ENCODE measurements at places on chromosomes 13 and 19.
A peak's percentile ranks its signal among the peaks of the same experiment; 100 is the strongest.

DNA sequence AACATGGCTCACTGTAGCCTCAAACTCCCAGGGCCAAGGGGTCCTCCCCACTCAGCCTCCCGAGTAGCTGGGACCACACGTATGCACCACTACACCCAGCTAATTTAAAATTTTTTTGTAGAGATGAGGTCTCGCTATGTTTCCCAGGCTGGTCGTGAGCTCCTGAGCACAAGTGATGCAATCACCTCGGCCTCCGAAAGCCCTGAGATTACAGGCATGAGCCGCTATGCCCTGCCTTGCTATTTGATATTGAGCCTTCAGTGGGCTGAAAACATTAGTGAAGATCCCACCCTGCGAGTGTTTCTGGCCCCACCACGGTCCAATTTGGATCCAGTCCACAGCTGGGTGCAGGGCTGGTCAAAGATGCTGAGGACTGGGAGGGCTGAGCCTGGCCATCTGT, 65.9 kb downstream of the TRPM4 start:
- DNase-seq, result no peak

- DNase-seq, result peak; percentile 91
Observed at GRCh38 chr19:42176990-42177685, 40.3 kb downstream of the DEDD2 start.

GRCh38 chr19:33683881-33684537, 62.3 kb downstream of the CHST8 start:
- no peak for DNase-seq

- DNase-seq, result no peak
Observed at GRCh38 chr13:98312606-98313005, 135.5 kb upstream of the RNF113B start.

DNA sequence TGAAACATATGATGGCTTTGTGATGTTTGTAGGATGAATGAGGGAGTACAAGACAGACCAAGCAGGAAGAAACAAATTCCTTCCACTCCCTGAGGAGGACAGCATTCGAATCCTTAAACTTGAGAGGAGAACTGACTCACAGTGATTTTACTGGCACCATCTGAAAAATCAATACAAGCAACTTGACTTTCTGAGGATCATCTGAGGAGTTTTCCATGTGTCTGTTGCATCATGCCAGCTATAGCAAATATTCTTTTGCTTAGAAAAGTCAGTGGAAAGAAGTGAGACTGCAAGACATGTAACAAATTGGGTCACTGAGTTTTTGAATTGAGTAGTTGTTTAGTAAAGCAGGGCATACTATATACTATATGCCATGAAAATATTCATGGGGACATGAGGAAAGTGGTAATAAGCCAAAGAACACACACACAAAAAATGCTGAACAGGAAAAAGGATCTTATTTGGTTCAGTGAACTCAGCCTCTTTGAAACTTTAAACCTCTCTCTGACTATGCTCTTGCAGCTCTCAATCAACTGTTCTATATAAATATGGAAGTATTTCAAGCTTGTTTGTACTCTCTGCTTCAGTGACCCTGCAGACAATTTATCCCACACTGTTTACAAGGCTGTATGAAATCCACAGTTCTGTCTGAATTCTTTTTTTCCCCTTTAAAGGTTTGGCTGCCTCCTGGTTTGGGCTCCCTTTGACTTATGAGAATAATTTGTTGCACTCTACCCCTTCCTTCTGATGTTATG, 35.5 kb downstream of the SERTM1 start:
- no peak for DNase-seq

DNA sequence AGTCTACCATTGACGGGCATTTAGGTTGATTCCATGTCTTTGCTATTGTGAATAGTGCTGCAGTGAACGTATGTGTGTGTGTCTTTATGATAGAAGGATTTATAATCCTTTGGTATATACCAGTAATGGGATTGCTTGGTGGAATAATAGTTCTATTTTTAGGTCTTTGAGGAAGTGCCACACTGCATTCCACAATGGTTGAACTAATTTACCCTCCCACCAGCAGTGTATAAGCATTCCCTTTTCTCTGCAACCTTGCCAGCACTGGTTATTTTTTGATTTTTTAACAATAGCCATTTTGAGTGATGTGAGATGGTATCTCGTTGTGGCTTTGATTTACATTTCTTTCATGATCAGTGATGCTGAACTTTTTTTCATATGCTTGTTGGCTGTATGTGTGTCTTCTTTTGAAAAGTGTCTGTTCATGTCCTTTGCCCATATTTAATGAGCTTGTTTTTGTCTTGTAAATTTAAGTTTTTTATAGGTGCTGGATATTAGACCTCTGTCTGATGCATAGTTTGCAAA, 37.5 kb downstream of the RFC3 start:
- DNase-seq, result no peak

- no peak for DNase-seq
Observed at GRCh38 chr19:43468354-43469159, 3.1 kb upstream of the LYPD3 start.

GRCh38 chr19:46387713-46388130, 25.6 kb downstream of the CCDC8 start:
- DNase-seq, result no peak

GRCh38 chr13:43880926-43881325, 1.2 kb downstream of the LACC1 start:
- no peak for DNase-seq

DNA sequence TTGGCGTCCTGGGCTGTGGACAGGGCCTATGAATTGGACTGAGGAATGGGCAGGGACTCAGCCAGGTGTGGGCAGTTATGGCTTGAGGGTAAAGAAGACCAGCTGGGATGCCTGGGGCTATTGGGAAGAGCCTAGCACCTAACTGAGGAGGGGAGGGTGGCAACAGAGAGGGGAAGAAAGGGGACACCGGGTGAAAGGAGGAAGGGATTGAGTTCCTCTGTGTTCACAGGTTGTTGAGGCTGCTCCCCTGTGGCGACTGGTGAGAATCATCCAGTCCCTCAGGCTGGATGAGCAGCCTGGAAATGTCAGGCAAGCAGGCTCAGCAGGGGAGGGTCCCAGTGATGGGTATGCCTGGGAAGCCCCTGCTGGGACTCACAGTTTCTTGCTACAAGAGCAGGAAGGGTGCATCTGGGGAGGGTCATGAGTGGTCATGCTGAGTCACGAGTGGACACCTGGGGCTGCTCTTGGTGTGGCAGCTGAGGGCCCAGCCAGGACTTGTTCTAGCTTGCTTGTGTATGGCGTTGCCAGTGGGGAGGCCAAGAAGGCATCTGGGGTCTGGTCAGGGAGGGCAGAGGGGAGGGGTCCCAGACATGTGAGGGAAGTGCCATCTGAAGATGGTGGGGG, 1.4 kb downstream of the ZNF324 start:
- no peak for DNase-seq

- no peak for DNase-seq
Observed at GRCh38 chr19:18141031-18141430, 11.9 kb upstream of the PIK3R2 start.

GRCh38 chr13:64877176-64877575, 2353.0 kb downstream of the PCDH9 start:
- DNase-seq, result no peak

DNA sequence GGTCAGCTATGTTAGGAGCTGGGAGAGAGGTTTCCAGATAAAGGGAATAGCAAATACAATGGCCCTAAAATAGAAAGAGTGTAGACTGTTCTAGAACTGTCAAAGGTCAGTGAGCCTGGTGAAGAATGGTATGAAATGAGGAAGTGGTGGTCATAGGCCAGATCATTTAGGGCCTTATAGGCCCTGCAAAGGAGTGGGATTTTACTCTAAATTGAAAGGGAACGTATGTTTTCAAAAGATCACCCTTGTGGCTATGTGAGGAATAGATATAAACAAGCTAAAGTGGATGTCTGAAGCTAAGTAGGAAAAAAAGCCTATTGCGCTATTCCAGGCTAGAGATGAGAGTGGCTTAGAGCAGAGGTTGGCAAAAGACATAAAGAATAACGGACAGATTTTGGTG, 70.7 kb upstream of the TDRD3 start:
- no peak for DNase-seq

DNA sequence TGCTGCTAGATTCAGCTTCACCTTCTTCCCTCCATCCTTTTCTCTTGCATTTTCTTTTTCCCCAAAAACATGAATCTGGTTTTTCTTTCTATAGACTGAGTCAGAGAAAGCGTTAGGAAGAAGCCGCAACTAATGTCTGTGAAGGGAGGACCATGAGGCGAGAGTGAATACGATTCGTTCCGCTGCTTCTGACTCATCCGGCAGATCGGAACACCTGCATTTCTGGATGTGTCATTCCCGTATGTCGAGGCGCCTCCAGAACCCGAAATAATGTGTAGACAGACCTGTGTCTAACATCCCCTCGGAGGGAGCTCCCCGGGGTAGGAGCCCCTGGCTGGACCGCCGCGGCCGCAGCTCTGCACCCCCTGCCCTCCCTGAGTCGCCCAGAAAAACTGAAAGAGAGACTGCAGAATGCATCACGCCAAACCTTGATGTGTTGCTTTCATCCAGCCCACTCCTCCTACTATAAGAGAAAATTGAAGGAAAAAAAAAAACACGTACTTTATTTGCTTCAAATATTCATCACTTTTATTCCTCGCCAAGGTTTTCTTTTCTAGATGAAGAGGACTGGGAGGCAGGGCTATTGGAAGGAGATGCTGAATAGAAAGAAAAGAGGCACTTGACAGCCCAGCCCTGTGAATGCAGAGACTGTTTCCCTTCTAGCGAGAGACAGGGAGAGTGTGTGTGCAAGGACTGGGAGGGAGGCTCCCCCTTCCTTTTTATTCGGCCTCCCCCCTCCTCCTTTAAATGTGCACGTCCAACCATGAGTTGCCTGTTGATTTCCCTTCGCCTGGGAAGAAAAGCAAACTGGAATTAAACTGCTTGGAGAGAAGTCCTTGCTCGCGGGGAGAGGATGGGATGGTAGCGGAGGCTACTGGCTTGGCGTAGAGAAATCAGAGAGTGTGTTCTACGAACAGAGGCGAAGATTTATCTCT, 616 bp upstream of the PCDH17 start:
- no peak for DNase-seq

DNA sequence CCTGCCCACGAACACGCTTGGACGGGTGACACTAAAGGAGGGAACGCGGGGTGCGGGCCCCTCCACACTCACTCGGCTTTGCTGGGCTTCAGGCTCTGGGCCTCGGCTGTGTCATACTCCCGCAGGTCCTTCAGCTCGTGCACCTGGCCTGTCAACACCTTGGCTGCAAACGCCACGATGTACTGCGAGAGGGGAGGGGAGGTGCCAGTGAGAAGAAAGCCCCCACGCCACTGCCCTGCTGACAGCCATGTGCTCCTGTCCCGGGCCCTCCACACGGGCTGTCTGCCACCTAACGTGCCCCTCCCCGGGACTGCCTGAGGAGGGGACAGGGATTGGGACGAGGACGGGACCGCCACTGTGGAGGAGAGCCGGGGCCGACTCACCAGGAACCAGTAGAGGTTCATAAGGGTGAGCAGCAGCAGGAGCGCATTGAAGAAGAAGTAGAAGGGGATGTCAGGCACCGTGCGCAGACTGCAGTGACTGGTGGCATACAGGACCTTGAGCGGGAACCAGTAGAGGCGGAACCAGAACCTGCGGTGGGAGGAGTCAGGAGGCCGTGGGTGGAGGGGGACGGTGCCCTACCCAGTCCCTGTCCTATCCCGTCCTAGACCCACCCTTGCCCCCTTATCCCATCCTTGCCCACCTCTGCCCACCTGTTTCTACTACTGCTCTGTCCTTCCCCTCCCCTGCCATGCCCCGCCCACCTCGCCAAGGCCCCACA, 16.9 kb downstream of the CERS1 start:
- DNase-seq, result no peak

DNA sequence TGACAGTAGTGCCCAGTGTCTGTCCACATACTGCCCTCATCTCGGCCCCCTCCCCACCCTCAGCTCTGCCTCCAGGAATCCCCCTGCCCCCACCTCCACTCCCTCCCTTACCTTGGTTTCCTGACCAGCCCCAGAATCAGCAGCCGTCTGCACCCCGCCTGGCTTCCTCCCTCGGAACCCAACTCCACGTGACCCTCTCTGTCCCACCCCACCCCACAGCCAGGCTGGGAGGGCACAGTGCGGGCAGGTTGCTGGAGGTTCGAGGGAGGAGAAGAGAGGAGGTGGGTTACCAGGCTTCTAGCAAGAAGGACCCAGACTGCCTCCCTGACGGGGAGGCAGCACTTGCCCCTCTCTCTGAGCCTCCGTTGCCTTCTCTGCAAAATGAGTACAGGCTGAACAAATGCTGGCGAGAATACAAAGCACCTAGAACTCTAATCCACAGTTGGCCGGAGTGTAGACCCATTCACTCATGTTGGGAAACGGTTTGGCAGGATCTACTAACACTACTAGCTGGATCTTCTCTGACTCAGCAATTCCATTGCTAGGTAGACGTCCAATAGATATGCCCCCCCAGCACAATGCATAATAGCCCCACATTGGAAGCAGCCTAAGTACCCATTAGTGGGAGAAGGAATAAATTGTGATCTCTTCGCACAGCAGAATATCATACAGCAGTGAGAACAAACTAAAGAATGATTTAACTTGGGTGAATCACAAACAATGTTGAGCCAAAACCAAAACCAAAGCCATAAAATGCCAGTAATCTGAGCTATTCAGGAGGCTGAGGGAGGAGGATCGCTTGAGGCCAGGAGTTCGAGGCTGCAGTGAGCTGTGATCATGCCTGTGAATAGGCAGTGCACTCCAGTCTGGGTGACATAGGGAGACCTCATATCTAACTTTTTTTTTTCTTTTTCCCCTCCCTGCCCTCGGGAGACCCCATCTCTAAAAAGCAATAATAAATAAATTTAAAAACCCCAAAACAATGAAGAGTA, at the start of gene RASAL3:
RASAL3 (minus strand) TSS at position 151 of the 992 bp plus-strand sequence. CDS start 186 bp downstream, outside the sequence.
- DNase-seq, result no peak

DNA sequence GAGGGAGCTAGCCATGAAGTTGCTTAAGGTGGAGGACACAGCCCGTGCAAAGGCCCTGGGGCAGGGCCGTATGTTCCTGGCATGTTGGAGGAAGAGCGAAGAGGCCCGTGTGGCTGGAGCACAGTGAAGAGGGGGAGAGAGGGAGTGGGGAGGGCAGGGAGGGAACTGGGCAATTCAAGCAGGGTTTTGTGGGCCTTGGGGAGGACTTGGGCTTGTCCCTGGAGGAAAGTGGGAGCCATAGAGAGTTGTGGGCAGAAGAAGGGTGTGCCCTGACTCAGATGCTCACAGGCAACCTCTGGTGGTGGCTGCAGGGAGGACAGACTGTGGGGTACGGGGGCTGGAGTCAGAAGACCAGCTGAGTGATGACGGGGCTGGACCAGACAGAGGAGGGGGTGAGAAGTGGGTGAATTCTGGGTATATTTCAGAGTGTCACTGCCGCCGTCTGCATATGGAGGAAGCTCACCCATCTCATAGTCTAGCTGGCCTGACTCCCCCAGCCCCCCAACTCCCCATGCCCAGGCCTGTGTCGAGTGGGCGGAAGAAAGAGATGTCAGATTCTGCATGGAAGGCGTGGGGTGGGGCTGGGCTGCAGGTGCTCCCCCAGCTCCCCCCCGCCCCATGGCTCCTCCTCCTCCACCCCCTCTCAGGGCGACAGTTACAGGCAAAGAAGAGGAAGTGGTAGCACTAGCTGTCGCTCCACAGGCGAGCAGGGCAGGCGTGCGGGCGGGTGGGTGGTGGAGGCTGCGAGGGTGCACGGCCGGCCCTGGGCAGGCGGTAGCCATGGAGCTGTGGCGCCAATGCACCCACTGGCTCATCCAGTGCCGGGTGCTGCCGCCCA, at the start of gene VAV1:
VAV1 (plus strand) TSS at position 681 of the 838 bp plus-strand sequence; CDS start at position 781, 100 bp downstream.
- no peak for DNase-seq
